ENCODE measurements at places on chromosomes 5 and 9.

- no peak for DNase-seq
These were observed 5.2 kb downstream of the FGF1 start for GRCh38 chr5:142680605-142681259.

DNA sequence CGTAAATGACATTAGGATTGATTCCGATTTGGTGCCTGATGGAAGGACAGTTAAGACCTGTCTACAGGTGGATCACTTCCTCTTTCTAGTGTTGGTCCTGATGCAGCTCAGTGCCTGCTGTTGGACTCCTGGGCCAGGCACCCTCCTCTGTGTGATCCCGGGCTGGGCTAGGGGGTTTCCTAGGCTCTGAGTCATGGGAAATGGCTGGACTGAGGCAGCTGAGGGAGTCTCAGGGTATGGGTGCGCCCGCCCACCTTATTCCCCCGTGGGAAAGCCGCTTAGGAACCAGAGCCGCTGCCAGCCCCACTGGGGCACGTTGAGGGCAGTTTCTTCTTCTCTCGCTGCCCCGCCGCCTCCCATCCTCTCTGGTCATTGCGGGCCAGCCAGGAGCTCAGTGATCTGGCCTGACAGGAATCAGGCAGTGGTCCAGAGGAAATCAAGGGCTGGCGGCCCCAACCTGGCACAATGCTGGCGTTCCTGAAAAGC is 12.9 kb downstream of the TCF7 start:
- DNase-seq: no peak

- DNase-seq: no peak
These were observed 6.6 kb upstream of the CYSTM1 start for GRCh38 chr5:140168371-140168770.

DNA sequence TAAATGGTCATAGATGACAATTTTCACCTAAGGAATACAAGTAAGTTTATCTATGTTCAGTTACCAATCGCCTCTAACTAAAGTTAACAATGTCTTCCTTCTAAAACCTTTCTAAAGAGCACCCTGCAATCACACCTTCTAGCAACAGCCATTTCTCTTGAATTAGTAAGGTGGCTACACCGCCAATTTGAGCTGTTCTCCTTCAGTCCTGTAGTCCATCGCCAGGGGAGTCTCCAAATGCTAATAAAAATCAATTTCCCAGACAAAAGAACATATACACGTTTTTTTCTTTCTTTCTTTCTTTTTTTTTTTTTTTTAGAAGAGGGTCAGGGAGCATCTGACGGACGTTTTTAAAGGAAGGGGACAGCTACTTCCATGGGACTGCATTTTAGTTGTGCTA is 729 bp upstream of the RORB start:
- DNase-seq: no peak

GRCh38 chr9:128144239-128145181 is 4.7 kb upstream of the LCN2 start:
- DNase-seq: no peak

DNA sequence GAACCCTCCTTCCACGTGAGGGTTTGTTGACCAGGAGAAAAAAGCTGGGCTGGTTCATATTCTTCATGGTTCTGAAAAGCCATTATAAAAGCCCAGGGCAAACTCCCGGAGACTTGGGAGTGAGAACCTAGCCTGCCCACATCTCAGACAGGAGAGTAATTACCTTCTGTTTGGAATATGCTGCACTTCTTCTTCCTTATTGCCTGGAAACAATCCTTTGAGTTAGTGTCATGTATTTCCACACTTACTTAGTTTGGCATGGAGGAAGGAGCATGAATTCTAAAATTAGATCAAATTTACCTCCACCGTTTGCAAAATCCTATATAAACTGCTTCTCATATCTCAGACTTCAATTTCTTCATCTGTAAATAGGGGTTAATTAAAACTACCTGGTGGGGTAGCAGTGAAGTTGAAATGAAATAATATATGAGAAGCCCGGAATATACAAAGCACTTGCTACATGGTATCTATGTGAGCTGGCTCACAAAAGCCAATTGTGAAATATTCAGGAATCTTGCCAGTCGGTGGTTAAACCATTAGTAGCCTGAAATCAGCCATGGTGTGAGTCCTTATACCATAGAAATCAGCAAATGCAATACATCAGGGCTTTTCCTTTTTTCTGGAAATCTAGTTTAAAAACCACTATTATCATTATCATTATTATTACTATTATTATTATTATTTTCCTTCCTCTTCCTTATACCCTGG is 140.0 kb upstream of the RAD23B start:
- DNase-seq: no peak

- no peak for DNase-seq
These were observed 7.1 kb upstream of the NKX2-5 start for GRCh38 chr5:173242079-173242478.

DNA sequence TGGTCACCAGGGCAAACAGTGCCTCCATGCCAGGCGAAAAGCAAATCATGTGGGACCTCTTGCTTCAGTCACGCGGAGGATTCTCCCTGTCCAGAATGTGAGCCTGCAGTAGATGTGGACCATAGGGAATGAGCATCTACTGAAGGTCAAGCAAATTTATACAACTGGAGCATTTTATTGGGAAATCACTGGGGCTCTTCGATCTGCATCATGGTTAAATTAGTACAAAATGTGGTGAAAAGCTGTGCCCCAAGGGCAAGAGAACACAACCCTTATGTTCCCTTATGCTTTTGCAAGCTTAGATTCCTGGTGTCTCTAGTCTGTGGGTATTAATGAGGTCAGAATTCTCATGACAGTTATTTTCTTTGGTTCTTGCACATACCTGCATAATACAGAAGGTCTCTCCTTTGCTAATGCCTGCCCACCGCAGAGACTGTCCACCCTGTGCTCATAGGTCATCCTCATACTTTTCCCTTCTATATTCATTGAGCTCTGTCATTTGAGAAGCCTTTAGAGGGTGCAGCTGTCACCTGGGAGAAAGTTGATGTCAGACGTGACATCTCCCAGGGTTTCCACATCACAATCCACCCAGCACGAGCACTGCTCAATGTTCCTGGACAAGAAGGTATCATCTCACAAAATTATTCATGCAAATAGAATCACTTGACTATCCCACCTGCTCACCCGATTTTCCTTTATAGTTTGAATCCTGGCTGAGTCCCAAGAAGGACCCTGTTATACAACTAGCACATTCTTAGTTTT is 111.7 kb downstream of the NXNL2 start:
- no peak for DNase-seq

GRCh38 chr9:133703591-133704399 is 34.4 kb downstream of the SARDH start:
- DNase-seq: no peak

GRCh38 chr9:129172816-129173215 is 5.2 kb downstream of the IER5L start:
- DNase-seq: no peak

DNA sequence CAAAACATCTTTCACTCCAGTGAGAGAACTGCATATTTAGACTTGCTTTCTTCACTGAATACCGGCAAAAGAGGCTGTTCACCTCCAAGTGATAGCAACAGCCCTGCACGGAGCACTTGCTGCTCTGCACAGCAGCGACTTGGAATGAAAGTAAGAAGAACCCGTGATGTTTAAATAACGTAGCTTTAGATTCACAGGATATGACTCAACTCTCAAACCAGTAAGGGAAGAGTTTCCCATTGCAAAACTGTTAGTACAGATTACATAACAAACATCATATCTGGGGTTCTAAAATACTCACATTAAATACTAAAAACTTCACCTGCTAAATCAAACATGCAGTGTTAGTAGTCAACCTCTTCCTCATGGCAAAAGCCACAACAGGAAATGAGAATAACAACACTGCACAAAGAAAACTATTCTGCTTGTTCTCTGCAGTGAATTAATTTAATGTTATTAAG is 203.4 kb downstream of the MCTP1 start:
- peak; percentile 22 for DNase-seq

- no peak for DNase-seq
These were observed 67.9 kb upstream of the SLC28A3 start for GRCh38 chr9:84408416-84408815.

- DNase-seq: no peak
These were observed 27.4 kb upstream of the GSN start for GRCh38 chr9:121240472-121241135.

GRCh38 chr9:5569409-5569808 is 59.1 kb downstream of the PDCD1LG2 start:
- DNase-seq: no peak

- DNase-seq: no peak
These were observed 152.5 kb downstream of the APBA1 start for GRCh38 chr9:69519470-69520240.

GRCh38 chr5:120765189-120765588 is 301.1 kb downstream of the PRR16 start:
- DNase-seq: no peak

DNA sequence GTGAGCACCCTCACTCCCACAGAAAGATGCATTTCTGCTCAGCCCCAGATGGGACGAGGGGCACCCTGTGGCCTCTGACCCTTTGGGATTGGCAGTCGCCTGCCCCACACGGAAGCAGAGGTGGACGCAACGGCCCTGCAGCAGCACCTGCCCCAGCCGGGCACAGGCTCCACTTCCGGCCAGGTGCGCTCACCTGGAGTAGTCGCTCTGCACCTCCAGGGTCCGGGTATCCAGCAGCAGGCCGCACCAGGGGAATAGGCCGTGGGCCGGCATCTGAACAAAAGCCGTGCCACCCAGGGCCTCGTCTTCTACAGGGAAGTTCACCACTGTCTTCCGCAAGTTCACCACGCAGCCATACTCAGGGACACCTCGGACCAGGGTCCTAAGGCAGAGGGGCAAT is 30.7 kb downstream of the TERT start:
- no peak for DNase-seq

GRCh38 chr5:53537711-53538110 is 22.7 kb upstream of the NDUFS4 start:
- DNase-seq: no peak

DNA sequence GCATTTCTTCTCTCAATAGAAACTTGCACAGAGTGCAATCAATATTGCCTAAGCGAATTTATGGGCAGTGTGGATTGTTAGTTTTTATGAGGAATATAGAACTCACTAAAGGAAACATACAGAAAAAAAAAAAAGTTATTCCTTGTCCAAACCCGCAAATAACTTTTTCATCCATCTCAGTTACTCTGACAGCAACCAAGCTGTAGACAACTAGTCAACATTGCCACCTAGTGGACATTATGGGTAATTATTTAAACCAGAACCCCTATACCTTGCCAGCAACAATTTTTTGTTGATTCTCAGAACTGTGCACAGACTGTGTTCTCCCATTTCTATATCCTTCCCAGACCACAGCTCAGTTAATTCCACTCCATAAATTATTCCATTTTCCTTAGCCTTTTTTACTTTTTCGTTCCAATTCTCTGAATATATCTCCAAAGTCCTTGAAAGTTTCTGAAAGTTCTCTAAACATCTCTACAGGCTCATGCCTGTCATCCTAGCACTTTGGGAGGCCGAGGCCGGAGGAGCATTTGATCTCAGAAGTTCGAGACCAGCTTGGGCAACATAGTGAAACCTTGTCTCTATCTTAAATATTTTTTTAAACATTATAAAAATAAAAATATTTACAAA is 2.6 kb upstream of the AFAP1L1 start:
- peak; percentile 12 for DNase-seq

- DNase-seq: no peak
These were observed 228.9 kb upstream of the IRX4 start for GRCh38 chr5:2111569-2112105.

GRCh38 chr5:132687995-132688394 is 14.2 kb downstream of the IL4 start:
- DNase-seq: no peak

- DNase-seq: no peak
These were observed 50.0 kb upstream of the KLF4 start for GRCh38 chr9:107539427-107540163.

DNA sequence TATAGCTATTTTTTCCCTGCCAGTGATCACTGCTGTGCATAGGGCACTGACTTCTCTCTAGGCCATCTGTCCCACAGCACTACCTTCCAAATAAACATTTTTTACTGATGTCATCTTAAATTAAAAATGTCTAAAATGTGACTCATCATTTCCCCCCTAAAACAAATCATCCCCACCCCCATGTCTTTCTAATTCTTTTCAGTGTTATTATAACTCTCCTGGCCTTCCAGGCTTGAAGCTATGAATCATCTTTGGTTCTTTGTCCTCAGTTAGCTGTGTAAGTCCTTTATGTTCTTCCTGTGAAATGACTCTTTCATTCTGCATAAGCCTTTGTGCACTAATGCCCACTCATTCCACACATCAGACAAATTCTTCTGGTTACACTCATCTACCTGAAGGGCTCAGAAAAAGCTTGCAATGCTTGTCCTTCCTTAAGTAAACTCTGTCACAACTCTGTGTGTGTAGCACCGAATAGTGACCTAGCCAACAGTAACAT is 78.1 kb downstream of the CFAP95 start:
- no peak for DNase-seq

GRCh38 chr9:69919461-69920061 is 98.9 kb downstream of the CFAP95 start:
- DNase-seq: no peak

Measured in GM18507 (cell line).